ENCODE measurements at places on chromosomes 1 and 21.

DNA sequence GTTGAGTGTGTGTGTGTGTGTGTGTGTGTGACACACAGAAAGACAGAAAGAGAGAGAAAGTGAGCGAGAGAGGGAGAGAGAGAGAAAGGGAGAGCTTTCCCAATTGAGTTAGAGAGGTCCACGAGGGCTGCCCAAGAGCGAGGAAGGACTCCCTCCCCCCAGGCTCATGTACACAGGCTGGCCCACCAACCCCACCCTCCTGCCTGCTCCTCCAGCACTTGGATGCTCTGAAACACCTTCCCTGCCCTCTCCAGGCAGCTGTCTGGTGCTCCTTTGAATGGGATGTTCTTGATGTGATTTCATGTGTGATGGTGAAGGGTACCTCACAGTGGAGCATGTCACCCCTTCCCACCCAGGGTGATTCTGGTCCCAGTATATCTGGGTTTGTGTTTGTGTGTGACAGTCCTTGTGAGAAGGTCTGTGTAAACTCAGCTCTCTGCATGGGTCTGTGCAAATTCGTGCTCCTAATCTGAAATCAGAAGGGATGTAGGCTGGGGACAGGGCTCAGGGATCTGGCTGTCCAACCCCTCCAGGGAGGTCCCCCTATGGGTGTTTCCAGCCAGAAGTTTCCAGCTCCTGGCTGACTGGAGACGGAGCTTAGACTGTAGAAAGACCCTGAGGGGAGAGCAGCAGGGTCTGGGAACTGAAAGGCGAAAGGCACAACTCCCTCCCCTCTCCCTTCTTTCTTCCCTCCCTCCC is 6.8 kb upstream of the PEAR1 start:
- no peak for DNase-seq

GRCh38 chr1:202578565-202578964 is 131.7 kb downstream of the SYT2 start:
- DNase-seq = no peak

- no peak for DNase-seq
These were observed 604.9 kb upstream of the PTBP2 start for GRCh38 chr1:96116731-96117130.

DNA sequence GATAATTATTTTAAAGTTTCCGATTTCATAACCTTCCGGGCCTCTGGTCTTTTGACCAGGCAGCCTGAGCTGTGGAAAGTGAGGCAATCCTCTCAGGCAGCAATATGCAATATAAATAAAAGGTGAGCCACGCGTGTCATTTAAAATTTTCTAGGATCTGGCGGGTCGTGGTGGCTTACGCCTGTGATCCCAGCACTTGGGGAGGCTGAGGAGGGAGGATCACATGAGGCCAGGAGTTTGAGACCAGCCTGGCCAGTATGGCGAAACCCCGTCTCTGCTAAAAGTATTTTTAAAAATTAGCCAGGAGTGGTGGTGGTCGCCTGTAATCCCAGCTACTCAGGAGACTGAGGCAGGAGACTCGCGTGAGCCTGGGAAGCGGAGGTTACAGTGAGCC is 546 bp upstream of the ZNF695 start:
- no peak for DNase-seq

- DNase-seq = no peak
These were observed 386.5 kb upstream of the BRINP3 start for GRCh38 chr1:190864013-190864641.

- no peak for DNase-seq
These were observed 1.8 kb upstream of the COA6 start for GRCh38 chr1:234371414-234371813.

- DNase-seq = no peak
These were observed 16.4 kb upstream of the C4BPB start for GRCh38 chr1:207072233-207072632.

DNA sequence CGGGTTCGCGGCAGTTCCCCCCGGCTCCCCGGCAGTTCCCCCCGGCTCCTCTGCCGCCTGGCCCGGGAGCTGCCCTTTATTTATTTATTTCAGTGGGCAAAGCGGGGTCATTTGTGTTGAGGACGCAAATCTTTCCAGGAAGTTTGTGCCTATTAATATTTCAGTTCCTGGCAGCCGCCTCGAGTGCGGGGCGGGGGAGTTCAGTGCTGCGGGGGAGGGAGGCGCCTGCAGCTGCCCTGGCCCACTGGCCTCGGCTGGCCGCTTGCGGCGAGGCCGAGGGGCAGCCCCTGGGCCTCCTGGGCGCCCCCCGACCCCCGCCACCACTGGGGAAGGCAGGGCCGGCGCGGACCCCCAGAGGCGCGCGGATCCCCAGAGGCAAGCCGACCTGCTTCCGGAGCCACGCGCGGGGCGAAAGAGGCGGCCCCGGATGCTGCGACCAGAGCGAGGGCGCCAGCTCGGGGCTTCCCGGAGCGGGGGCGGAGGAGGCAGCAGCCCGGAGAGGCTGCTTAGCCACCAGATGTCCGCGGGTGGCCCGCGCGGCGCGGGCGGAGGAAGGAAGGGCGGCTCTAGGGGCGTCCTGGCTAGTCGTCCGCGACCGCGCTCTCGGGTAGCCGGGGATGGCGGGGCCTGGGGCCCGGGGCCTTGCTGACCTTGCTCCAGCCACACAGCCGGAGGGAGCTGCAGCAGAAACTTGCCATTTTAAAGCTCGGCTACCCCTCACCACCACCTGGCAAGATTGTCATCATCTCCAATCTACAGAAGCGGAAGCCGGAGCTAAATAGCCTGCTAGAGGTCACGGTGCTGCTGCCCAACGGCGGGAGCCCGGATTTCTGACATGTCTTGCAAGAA is 48.0 kb downstream of the H3-3A start:
- peak; percentile 24 for DNase-seq

DNA sequence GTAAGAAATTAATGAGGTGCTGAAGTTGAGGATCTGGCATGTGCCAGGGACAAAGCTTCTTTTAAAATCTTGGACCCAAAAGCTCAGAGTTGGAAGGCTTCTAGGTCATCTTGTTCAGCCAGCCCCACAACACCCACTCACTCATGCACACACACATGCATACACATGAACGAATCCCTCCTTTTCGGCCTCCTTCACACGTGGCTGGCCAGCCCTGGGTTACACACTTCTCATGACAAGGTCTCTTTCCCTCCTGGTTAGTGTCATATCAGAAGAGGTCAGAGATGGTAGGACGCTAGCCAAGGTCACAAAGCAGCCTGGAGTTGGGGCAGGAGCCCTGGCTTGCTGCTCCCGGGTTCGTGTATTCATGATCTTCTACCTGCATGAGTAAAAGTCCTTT is 6.9 kb downstream of the DMBX1 start:
- DNase-seq = no peak

- no peak for DNase-seq
These were observed 20.1 kb upstream of the ENSA start for GRCh38 chr1:150649441-150650075.

- no peak for DNase-seq
These were observed 196.1 kb downstream of the KCNH1 start for GRCh38 chr1:210937846-210938245.

GRCh38 chr1:41500378-41500777 is 15.9 kb upstream of the EDN2 start:
- DNase-seq = no peak

DNA sequence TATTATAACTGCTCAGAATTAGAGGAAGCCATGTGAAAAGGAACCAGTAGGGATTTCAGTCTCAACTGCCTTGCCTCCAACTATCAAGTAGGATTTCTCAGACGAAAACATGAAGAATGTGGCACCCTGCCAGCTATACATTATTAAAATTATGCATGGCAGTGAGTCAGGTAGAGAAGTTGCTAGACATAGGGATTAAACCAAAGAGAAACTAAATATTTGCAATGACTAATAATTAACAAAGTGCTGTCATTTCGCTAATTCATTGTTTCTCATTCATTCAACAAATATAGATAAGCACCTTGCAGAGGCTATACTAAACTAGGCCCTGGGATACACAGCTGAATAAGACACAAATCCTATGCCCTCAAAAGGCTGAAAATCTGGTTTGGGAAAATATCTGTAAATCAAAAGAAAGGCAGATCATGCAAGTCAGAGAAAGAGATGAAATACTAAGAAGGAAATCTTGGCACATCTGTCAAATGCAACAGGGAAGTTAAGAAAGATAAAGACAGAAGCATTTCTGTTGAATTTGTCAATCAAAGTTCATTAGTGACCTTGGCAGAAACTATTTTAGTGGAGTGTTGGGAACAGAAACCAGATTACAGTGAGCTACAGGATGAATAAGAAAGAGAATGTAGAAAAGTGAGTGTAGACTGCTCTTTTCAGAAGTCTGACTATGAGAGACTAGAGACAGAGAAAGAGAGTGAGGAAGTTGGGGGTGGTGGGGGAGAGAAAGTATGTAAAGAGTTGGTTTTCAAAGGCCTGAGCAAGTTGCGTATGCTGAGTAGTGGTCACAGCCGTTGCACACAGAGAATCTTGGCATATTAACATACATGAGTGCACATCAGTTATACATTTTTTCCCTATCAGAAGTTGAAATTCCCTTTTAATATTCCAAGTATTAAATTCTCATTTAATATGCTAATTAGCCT is 14.7 kb upstream of the NBPF11 start:
- DNase-seq = no peak

DNA sequence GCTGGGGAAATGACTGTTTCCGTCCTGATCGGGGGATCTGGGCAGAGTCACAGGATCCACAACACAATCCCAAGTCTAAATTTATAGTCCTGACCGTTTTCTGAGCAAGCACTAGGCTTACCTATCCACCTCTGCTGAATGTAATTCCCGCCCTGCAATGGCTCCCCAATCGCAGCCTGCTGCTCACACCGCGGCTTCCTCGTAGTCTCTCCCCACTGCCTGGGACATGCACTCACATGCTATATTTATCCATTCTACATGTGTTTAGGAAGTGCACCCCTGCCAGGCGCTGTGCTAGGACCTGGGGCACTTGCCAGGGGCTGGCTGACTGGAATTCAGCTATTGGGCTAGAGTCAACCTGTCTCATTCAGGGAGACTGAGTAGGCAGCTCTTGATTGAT is 246.6 kb upstream of the CSF3R start:
- no peak for DNase-seq

DNA sequence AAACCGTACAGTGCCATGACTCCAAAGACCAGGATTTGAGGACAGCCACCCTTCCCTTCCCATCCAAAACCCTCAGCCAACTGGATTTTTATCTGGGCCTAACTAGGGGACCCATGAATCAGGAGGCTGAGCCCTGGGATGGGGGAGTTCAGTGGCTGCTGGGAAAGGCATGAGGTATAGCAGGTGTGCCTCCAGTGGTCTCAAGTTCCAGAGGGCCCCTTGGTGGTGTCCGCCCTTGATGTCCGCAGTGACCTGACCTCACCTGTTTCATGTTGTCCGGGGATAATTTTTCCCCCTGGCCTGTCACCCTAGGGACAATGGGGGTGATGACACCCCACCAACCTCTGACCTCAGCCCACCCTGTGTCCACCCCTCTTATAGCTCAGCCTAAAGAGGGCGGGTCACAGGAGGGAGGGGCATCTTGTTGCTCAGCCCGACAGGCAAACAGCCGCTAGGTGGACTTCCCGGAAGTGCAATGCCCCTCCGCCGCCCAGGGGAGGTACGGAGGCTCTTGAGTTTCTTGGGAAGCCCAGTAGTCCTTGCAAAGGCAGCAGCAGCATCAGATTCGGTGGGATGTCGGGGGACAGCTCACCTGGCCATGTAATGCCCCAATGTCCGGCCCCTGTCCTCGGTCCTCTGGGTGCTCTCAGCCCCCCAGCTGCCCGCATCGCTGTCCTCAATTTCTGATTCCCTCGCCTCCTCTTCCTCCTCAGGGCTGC is 13.8 kb upstream of the IL22RA1 start:
- DNase-seq = no peak

DNA sequence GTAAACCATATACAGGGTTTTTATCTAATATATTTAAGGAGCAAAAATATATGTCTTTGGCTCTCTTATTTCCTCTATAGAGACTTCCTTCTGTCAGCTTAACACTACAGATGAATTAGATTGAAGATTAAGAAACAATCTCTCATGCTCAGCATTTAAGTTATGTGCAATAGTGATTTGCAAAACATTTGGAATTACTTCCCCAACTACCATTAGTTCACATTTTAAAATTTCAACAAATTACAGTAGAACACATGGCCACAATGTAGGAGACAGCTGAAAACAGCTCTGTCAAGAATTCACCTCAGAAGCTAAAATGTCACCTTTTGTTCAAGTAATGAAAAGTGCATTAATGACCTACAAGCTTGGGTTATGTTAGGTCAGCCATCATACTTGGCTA is 177.9 kb downstream of the EIF4G3 start:
- DNase-seq = no peak

GRCh38 chr1:246642719-246643118 is 76.5 kb downstream of the CNST start:
- no peak for DNase-seq

DNA sequence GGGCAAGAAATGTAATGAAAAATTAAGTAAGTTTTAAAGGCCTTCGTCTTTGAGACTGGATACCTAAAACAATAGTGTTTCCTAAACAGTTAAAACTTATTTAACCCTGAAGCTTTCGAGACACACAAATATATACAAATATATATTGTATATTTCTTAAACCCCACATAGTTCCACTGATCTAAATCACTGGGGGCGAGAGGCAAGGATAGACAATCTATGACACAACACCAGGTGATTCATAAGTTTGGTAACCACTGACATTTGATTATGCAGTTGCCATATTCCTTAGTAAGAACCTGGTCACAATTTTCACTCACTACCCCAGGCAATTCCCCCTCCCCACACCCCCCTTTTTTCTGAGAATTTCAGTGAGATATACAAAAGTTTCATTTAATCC is 55.3 kb upstream of the BOLA1 start:
- DNase-seq = peak; percentile 59

DNA sequence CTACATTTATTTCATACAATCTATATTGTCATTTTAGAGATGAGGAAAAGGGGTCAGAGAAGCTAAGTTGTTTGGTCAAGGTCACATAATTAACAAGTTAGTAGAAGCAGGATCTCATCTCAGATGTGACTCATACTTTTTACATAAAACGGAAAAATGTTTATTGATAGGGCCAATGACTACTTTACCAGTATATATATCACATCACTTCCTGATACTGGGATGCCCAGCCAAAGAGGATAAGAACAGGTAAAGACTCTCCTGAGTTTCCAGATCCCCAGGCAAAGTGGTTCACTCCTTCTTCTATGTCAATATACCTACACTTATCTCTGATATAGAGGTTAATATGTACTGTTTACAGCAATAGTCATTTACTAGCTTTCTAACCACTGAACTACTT is 21.0 kb downstream of the YIPF1 start:
- DNase-seq = no peak

DNA sequence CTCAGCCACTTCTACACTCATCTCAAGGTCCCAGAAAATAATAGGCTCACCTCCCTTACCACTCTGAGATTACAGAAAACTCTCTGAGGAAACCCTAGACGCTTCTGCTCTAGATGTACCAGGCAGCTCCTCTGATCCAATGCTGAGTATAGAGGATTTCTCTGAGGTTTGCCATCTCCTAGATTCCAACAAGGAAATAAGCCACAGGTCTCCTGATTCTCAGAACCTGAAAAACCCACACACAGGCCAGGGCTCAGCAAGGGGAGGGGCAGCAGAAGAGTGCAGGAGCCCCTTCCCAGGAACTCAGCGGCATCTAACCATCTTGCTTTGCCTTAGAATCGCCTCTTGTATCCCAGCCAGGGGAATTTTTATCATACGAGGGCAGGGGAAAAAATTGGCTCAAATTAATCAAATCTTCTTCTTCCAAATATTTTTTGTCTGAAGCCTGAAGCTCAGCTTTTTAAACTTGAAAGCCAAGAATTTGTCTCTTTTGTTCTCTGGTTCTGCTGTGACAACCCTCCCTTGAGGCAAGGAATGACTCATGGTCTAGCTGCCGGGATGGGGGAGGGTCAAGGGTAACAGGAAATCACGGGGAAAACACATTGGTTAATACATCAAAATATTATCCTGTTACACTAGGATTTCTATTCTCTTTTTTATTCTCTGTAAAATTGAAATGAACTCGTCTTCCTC is 30.8 kb downstream of the GORAB start:
- DNase-seq = peak; percentile 53
